Pulmonary artery endothelial cell (primary cell): ENCODE measurements at places on chromosomes 7 and 10.

- peak; percentile 95 for DNase-seq
These were observed 170.2 kb upstream of the KLF14 start for GRCh38 chr7:130904031-130904757.

DNA sequence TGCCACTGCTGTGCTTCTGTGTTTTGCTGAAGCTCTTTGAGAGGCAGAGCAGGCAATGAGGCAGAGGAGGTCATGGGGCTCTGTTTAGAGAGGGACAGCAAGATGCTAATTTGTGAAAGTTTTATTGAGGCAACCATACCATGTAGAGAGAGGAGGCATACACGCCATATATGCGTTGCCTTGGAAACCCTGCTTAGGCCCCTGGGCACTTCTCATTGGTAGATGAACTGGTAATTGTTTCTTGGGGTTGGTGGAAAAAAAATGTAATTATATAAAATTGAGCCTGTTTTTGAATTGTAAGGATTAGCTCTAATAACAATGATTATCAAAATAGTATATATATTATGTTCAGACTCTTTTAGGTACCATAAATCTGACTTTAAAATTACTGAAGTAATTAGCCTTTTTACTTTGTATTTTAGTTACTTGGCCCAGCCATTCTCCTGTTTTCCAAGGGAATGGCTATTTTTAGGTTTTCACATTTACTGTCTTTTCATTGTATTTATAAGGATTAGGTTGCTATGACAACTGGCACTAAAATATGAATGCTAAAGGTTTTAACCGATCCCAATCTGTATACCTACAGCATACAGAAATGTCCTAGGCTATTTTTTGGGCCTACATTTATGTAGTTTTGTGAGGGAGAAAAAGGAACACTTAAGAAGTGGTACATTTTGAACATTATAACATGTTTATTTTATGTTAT lies 52.4 kb downstream of the BZW2 start:
- no peak for DNase-seq

- no peak for DNase-seq
These were observed 53.7 kb upstream of the CD36 start for GRCh38 chr7:80584778-80585177.

GRCh38 chr10:5446390-5446926 lies 34.1 kb downstream of the NET1 start:
- DNase-seq: peak; percentile 65

DNA sequence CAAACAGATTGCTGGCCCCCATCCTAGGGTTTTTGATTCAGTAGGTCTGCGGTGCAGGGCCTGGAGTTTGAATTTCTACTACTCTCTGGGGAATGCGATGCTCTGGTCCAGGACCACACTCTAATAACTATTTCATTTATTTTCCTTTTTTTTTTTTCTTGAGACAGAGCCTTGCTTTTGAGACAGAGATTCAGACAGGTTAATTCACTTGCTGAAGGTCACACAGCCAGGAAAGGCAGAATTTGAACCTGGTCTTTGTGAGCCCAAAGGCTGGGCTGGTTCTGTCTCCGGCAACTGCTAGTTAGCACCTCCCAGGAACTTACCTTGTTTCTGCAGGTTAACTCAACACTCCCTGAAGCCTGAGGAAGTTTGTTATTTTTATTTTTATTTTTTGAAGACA lies 11.5 kb downstream of the SPACDR start:
- DNase-seq: no peak

GRCh38 chr10:111344804-111345203 lies 268.0 kb downstream of the ADRA2A start:
- DNase-seq: no peak

DNA sequence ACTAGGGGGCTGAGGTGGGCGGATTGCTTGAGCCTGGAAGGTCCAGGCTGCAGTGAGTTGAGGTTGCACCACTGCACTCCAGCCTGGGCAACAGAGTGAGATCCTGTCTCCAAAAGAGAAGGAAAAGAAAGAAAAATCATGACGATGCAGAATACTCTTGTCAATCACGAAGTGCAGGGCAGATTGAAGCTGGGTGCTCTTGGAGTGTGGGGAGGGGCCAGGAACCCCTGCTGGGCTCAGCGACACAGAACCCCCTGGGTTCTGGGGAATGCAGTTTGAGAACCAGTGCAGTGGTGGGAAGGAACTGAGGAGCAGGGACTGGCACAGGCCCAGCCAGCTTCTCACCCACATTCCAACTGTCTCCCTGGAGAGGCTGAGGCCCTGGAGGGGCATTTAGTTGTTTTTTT lies 10.8 kb upstream of the INTS1 start:
- DNase-seq: no peak

- DNase-seq: no peak
These were observed 22.3 kb downstream of the CACUL1 start for GRCh38 chr10:118732245-118733165.

DNA sequence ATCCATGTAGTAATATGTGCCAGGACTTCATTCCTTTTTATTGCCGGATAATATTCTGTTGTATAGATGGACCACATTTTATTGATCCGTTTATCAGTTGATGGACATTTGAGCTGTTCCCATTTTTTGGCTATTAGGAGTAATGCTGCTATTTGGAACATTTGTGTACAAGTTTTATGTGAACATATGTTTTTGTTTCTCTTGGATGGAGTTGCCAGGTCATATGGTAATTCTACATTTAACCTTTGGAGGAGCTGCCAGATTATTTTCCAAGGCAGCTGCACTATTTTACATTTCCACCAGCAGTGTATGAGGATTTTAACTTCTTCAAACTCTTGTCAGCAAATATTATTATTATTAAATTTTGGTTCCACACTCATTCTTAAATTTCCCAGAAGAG lies 59.2 kb downstream of the C10orf90 start:
- DNase-seq: no peak

GRCh38 chr10:9613338-9614075 lies 1404.2 kb upstream of the CELF2 start:
- DNase-seq: no peak

GRCh38 chr7:1638215-1638661 lies 31.8 kb upstream of the ELFN1 start:
- no peak for DNase-seq

DNA sequence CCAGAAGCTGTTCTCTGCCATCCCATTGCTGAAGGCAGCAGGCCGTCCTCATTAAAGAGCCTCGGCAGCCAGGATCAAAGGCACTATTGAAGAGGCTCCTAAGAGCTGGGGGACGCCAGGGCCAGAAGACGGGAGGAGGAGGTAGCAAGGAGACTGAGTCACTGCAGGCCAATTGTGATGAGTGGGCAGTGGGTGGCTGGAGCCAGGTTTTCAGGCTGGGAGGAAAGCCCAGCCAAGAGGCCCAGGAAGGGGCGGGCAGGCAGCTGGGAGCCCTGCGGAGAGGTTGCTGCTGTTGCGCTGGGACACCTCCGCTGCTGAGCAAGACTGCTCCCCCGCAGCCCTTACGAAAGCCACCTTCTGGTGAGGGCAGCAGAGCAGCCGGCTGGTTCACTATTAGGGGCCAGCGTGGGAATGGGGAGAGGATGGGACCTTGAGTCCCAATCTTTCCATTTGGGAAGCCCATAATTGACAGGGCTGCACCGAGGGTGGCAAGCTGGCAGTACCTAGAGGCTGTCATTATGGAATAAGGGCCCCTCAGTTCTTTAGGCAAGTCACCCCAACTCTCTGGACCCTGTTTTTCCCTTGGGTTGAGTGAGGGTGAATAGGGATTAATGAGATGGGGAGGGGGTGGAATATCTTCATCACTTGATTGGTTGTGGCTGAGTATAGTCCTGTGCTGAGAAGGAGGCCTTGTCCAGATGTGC lies 48.4 kb downstream of the UNC5B start:
- DNase-seq: no peak

DNA sequence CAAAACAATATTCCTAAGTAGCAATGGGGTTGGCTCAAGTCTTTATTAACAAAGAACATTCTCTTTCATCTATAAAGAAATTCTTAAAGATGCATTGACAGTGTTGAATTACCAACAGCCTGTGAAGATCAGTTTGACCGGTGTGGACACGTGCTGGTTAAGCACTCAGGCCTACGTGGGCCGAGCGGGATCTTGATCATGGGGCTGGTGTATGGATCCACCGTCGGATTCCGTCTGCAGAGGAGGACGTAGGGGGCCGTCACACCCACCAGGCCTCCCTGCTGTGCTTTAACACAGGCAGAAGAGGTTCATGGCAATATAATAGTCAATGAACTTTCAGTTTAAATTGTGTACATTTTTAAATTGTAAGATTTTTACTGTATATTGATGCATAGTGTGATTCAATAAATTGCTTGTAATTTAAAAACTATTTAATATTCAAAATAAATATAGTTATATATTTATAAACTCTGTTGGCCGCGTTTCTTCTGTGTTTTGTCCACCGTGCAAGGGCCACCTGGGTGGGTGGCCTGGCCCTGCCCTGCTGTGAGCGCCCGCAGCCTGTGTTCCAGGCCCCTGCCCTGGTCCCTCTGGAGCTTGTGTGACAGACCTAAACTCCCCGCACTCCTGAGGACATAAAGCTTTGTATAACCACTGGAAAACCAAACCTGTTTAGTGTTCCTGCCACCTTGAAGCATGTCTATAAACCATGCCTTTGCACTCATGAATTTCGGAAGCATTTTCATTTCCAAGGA lies 1.9 kb upstream of the BHLHA15 start:
- no peak for DNase-seq
